ENCODE measurements at places on chromosomes 7 and 10.

- peak; percentile 31 for DNase-seq
These were observed 2.4 kb upstream of the ST7 start for GRCh38 chr7:116950889-116951351.

DNA sequence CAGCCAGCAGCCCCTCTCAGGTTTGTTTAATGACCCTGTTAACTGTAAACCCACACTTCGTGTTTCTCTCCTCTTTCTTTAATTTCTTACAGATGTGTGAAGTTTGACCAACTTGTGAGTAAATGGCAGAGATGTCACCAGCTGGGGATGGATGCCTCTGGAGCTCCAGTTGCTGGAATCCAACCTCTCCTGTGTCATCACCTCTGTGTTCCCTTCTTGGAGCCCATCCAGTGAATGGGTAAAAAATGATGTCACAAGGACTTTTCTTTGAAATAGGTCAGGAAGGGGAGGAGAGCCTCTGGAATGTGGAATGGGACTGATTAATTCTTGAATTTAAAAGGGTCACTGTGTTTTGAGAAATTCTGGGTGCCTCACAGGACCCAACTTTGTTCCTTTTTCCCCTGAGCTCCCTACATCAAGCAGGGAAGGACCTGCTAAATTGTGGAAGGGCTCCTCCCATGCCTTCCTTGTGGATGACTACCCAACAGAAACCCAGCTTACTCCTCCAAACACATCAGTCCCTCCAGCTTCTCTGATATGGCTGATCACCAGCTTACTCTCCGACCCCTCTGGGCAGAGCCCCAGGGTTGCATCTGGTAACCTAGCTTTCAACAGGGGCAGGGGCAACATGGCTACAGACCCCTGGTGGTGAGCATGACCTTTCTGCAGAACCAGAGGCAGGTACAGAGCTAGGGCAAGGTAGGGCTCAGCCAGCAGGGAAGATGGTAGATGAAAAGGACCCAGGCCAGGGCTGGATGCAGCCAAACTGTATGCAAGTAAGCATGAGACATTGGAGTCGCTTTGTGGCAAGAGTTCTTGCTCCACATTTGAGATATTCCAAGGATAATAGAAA, 67.5 kb downstream of the STRA8 start:
- DNase-seq: no peak

DNA sequence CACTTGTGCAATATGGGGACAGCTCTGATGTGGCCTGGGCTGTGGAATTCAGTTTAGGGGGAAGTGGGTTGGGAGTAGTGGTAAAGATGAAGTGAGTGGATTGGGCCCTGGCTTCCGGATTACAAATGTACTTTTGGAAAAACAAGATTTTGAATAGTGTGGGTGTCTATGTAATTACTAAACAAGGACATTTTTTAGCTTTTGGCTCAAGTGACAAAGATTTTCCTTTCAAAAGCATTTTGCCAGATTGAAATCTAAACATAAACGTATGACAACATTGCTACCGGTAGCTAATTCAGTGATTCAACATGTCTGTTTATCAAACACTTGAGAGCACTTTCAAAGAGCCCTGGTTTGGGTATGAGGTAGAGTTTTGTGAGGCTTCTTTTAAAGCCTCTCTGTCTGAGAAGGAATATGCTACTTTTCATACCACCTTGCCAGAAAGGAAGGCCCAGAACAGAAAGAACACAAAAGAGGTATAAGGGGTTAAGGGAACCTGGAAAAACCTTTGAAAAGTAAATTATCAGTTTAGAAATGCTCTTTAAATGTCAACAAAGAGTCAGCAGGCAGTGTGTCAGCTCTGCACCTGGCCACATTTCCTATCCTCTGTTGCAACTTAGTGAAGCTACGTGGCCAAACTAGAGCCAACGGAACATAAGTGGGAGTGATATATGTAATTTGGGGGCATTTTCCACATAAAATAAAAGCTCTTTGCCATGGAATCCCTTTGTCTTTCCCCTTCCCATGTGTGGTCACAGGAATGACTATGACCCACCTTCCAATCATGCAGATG, 516.1 kb downstream of the NRG3 start:
- no peak for DNase-seq

GRCh38 chr10:91856637-91857036, 52.6 kb downstream of the FGFBP3 start:
- DNase-seq: no peak

- DNase-seq: no peak
These were observed 4.7 kb upstream of the EIF5AL1 start for GRCh38 chr10:79507440-79508167.

- no peak for DNase-seq
These were observed 7.4 kb upstream of the PTPRN2 start for GRCh38 chr7:158595068-158595467.

- peak; percentile 14 for DNase-seq
These were observed 200.4 kb upstream of the NFE2L3 start for GRCh38 chr7:25951414-25952260.

- DNase-seq: no peak
These were observed 29.0 kb downstream of the GSTO2 start for GRCh38 chr10:104297697-104298660.

DNA sequence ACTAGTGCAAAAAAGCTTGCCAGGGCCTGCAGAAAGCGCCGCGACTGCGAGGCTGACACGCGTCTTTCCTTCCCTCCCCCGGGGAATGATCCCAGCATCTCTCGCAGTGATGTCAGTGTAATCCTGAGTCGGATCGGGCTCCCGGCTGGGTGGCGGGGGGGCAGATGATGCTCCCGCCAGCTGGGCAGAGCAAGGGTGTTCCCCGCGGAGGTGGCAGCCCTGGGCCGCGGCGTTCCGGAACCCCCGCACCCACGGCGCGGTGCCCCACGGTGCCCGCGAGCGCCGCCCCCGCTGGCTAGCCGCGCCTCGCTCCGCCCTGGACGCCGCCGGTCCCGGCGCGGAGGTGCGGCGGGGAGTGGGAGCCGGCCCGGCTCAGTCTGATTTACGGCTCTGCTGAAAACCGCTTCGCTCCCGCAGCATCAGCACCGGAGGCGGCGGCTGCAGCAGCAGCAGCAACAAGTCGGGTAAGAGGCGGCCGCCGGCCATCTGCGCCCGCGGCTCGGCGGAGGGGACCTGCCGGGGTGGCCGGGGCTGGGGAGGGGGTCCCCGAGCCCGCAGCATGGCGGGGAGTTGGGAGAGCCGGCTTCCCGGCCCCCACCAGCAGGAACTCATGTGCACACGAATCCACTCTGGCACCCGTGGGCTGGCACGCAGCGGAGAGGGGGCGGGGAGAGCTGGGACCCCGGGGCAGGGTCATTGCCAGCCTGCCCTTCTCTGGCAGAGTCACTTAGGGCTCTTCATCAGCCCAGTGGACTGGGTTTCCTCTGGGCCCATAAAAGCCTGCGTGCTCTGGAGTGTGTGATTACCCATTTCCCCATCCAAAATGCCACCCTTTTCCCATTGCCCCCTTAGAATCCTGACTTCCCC, at the start of gene ZNF365:
Gene ZNF365 (plus strand): TSS at position 375 of the 867 bp plus-strand sequence. CDS start 1,825 bp downstream, outside the sequence.
- DNase-seq: peak; percentile 5

DNA sequence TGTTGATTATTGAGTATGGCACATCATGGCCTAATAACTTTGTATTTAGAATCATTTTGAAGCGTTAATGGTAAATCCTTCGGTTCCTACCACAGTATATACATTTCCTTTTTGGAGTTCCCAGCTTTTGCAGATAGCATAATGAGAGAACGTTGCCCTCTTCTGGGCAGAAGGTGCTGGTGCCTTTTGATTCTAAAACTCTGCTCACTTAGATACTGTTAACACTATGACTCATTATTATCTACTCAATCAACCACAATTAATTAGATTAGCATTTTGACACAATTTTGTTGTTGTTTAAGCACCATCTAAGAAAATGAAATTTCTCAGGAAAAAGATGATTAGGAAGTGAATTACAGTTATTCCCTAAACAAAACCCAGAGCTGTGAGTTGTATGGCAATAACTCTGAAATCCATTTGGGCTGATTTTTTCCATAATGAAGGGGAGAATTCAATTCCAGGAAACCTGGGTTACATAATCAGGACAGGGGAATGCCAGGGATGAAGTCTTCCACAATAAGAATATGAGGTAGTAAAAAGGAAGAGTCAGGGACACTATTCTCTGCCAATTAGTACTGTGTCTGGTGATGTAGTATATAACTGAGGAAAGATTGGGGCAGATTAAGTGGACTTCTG, 11.5 kb upstream of the DLD start:
- DNase-seq: peak; percentile 8

- no peak for DNase-seq
These were observed 206.8 kb downstream of the SKIDA1 start for GRCh38 chr10:21318540-21319167.

GRCh38 chr10:23379686-23380085, 35.1 kb upstream of the C10orf67 start:
- DNase-seq: no peak

- DNase-seq: no peak
These were observed 49.4 kb upstream of the KLF6 start for GRCh38 chr10:3834404-3834803.

- no peak for DNase-seq
These were observed 56.6 kb downstream of the GSDME start for GRCh38 chr7:24700521-24701260.

DNA sequence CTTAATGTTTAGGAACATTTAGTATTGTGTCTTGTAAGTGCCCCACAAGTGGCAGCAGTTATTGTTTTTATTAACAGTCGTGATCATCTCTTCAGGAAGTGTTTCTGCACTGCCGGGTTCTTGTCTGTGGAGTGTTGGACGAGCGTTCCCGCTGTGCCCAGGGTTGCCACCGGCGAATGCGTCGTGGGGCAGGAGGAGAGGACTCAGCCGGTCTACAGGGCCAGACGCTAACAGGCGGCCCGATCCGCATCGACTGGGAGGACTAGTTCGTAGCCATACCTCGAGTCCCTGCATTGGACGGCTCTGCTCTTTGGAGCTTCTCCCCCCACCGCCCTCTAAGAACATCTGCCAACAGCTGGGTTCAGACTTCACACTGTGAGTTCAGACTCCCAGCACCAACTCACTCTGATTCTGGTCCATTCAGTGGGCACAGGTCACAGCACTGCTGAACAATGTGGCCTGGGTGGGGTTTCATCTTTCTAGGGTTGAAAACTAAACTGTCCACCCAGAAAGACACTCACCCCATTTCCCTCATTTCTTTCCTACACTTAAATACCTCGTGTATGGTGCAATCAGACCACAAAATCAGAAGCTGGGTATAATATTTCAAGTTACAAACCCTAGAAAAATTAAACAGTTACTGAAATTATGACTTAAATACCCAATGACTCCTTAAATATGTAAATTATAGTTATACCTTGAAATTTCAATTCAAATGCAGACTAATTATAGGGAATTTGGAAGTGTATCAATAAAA, 22.2 kb downstream of the PLA2G12B start:
- no peak for DNase-seq

GRCh38 chr7:25968205-25968993, 183.6 kb upstream of the NFE2L3 start:
- no peak for DNase-seq

- no peak for DNase-seq
These were observed 43.0 kb upstream of the OPN4 start for GRCh38 chr10:86611386-86611785.

- DNase-seq: no peak
These were observed 275.0 kb downstream of the TSPAN12 start for GRCh38 chr7:120582916-120583315.

- no peak for DNase-seq
These were observed 226.5 kb downstream of the DKK1 start for GRCh38 chr10:52540479-52540984.

DNA sequence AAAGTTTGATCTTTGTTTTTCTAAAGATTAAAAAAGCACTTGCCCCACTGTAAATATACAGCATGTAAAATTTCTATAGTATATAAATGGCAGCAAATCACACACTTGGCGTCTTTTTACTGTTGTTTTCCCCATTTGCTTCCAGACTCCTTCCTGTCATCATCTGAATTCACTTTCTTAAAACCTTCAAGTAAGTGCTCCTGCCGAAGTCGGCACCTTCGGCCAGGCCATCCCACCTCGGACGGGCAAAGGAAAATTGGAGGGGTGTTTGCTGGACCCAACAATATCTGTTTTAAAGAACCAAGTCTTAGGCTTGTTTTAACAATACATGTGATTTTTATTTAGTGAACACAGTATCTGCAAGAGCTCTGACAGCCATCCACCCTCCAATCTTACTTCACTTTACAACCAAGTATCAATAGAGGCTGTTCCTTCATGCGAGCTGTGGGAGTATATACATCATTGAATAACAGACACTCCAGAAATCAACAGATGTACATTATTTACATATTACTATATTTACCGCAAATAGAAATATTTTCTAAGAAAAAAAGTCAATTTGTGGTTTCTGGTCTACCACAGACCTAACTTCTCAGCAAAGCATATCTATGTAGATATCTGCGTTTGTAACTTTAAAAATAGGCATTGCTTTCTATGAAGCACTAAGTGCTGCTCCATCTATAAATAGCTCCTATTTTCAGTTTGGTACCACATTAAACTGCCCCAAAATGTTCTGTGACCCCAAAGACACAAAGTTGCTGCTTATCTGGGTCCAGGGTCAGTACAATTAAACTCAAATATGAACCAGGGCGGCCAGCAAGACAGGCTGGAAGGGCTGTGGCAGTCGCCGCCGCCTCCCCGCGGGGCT, 110.7 kb downstream of the CYTH3 start:
- no peak for DNase-seq

GRCh38 chr10:101155896-101156295, 24.8 kb downstream of the TLX1 start:
- DNase-seq: no peak

- no peak for DNase-seq
These were observed 1.6 kb downstream of the PRR15 start for GRCh38 chr7:29565224-29565630.

- DNase-seq: no peak
These were observed 79.5 kb downstream of the AOAH start for GRCh38 chr7:36644625-36645422.

GRCh38 chr10:63587191-63587590, 66.0 kb downstream of the REEP3 start:
- no peak for DNase-seq

GRCh38 chr7:99863847-99864440, 12.9 kb downstream of the OR2AE1 start:
- DNase-seq: no peak

GRCh38 chr10:133475821-133476640, 22.3 kb downstream of the SCART1 start:
- no peak for DNase-seq

DNA sequence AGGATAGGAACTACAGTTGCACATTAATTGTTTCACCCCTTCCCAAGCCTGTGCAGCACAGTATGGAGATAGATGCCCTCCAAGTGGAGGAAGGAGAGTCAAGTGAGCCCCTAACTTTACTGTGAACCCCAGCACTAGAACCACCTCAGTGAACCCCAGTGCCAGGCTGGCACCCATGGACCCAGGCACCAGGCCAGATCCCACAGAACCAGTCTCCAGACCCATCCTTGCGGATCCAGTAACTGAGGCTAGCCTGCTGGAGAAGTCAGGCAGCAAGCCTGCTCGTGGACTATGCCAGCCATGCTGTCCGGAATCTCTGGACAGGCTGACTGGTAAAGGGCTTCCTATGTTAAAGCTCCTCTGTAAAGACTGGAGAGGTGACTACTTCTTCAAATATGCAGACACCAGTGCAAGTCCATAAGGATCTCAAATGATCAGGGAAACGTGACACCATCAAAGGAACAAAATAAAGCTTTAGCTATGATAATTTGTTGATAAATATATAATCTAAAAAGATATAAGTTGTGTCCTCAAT, 27.7 kb downstream of the SHOC2 start:
- DNase-seq: no peak
